CD8-positive, alpha-beta memory T cell (primary cell): ENCODE measurements at places on chromosomes 16 and 17.

- H3K4me1 ChIP-seq: peaks cover 100% of the 10 kb centered on the region
- H3K36me3 ChIP-seq: no peaks in the 10 kb centered on the region
- peak overlapping the region; percentile 39 for H3K4me3 ChIP-seq
- peak; percentile 91 for DNase-seq
Observed at GRCh38 chr17:40602445-40603443, 37.5 kb upstream of the CCR7 start.

DNA sequence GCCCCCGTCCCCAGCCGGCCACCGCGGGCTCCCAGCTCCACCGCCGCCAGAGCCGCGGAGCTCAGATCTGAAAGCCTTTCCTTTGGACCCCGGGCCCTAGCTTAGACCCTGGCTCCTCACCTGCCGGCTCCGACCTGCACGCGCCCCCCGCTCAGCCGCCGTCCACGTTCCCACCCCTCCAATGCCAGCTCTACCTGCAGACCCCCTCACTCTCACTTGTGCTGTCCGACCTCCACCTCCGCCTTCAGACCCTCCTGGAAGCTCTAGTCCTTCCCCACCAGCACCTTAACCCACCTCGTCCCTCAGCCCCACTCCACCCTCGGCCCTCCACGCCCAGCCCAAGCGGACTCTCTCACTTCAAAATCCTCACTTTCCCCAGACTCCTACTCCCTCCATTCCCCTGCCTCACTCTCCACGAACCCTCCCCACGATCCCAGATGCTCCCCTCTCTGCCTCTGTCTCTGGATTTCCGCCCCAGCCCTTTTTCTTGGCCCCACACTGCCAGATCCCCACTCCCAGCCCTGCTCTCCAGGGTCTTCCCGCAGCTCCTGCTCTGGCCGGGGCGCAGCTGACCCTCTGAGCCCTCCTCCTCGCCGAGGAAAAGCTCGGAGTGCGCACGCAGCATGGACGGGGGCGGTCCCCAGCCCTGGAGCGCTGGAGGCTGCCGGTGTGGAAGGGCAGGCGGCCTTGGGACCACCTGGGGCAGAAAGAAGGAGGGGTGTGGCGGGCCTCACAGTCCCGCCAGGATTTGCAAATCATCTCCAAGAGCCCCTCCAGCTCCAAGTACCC is at the start of gene TMEM114:
Gene TMEM114, minus strand, starts transcription at position 612 of the 789 bp plus-strand sequence. CDS start 673 bp downstream, outside the sequence.
- no peak within 1 kb of the TSS for H3K4me3 ChIP-seq
- no peak for DNase-seq
- peaks cover 14% of the 10 kb centered on the region for H3K27me3 ChIP-seq
- no peaks in the 10 kb centered on the region for H3K4me1 ChIP-seq
- H3K36me3 ChIP-seq: no peaks in the 10 kb centered on the region

GRCh38 chr17:80169784-80170500 is at the start of gene CARD14:
Gene CARD14 (plus strand): TSS chr17:80170030. CDS start chr17:80181439, 11,409 bp downstream.
- no peaks in the 10 kb centered on the region for H3K4me1 ChIP-seq
- H3K36me3 ChIP-seq: no peaks in the 10 kb centered on the region
- no peak for DNase-seq
- no peak within 1 kb of the TSS for H3K4me3 ChIP-seq
- no peak within 1 kb of the TSS for H3K27ac ChIP-seq

DNA sequence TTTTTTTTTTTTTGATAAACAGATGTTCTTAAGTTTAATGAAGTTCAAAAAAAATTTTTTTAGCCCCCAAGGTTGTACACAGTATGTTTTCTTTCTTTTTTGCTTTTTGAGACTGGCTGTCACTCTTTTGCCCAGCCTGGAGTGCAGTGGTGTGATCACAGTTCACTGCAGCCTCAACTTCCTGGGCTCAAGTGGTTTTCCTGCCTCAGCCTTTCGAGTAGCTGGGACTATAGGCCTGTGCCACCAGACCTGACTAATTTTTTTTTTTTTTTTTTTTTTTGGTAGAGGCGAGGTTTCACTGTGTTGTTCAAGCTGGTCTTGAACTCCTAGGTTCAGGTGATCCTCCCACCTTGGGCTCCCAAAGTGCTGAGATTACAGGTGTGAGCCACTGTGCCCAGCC is 12.8 kb downstream of the ITGAE start:
- no peak overlapping the region for H3K4me3 ChIP-seq
- H3K27ac ChIP-seq: no peak overlapping the region
- H3K27me3 ChIP-seq: no peaks in the 10 kb centered on the region
- no peak for DNase-seq
- H3K4me1 ChIP-seq: peaks cover 15% of the 10 kb centered on the region

GRCh38 chr17:49667854-49668253 is 10.0 kb downstream of the SPOP start:
- H3K4me1 ChIP-seq: peaks cover 20% of the 10 kb centered on the region
- no peak overlapping the region for H3K27ac ChIP-seq
- no peak for DNase-seq
- H3K36me3 ChIP-seq: no peaks in the 10 kb centered on the region
- H3K27me3 ChIP-seq: no peaks in the 10 kb centered on the region
- no peak overlapping the region for H3K4me3 ChIP-seq

GRCh38 chr17:35297666-35298065 is 54.8 kb downstream of the SLFN5 start:
- no peak overlapping the region for H3K27ac ChIP-seq
- no peaks in the 10 kb centered on the region for H3K27me3 ChIP-seq
- H3K36me3 ChIP-seq: no peaks in the 10 kb centered on the region
- H3K4me3 ChIP-seq: no peak overlapping the region
- H3K4me1 ChIP-seq: no peaks in the 10 kb centered on the region
- DNase-seq: no peak

DNA sequence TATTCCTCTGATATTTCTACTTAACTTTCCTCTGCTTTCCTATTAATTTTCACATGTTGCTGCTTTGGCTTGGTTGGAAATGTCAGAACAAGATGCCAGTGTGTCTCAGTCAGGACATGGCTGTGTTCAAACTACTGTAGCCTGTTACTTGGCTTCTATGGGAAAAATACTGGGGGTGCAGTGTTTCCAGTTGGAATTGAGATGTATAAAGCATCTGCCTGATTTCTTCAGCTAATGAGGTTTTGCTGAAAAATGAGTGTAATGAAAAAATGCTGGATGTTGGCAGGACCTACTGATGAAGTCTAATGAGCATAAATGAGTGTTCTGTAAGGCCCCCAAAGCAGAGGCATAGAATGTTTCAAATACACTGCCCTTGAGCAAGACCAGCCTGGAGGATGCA is 166.6 kb downstream of the PHKB start:
- no peaks in the 10 kb centered on the region for H3K4me1 ChIP-seq
- H3K27me3 ChIP-seq: no peaks in the 10 kb centered on the region
- no peak for DNase-seq
- no peak overlapping the region for H3K4me3 ChIP-seq

GRCh38 chr17:68868708-68869107 is 86.5 kb downstream of the ABCA8 start:
- H3K4me3 ChIP-seq: no peak overlapping the region
- no peaks in the 10 kb centered on the region for H3K4me1 ChIP-seq
- no peaks in the 10 kb centered on the region for H3K27me3 ChIP-seq

DNA sequence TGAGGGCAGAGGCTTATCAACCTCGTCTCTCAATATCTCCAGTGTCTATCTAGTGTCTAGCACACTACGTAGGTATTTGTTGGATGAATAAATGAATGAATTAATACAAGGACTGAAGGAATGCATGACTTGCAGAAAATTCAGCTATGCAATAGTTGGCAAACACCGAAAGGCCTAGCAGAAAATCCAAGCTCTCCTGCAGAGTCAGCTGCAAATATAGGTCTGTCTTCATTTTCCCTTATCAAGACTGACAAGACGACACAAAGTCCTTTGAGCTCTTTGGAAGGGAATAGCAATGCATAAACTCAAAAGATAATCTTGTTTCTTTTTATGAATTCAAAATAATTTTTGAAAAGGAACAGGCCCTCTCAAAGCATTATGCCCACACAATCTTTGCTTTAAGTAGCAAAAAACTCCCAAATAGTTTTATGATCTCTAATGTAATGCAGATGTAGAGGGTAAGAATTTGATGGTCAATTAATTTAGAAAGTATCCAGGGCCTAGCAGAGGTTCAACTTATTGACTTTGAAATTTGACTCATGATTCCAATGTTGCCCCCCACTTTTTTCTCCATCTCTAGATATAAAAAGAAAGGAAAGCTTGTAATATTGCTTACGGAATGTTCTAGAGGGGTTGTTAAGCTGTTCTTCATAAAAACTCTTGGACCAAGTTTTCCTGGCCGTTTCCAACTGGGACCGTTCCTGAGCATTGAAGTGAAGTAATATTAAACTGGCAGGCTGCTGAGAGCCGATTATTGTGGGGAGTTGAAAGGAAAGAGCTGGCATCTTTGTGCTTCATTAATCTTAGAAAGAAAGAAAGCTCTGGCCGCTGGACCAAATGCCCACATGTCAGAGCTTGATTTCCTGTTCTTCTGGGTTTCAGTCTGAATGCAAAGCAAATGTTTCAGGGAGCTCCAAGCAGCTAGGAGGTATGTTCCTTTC is 227.3 kb downstream of the HS3ST3A1 start:
- no peak for DNase-seq
- no peak overlapping the region for H3K4me3 ChIP-seq
- H3K27me3 ChIP-seq: no peaks in the 10 kb centered on the region
- H3K36me3 ChIP-seq: no peaks in the 10 kb centered on the region
- H3K27ac ChIP-seq: no peak overlapping the region

DNA sequence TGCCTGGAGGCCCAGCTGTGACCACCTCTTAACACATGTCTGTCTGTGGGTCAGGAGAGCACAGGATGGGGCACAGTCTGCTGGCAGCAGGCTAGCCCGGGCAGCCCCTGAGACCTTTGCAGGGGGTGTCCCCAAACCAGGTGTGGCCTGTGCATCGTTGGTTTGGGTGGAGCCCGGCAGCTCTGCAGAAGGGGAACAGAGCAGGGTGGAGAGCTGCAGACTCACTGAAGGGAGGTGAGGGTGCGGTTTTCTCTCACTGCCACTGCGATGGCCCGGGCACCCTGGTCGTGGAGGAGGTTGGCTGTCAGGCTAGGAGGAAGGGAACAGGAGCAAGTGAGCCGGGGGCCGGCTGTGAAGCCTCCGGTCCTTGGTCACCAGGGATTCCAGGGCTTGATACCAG is 28.8 kb downstream of the NLRC3 start:
- no peak overlapping the region for H3K27ac ChIP-seq
- H3K4me3 ChIP-seq: no peak overlapping the region
- H3K4me1 ChIP-seq: no peaks in the 10 kb centered on the region
- H3K36me3 ChIP-seq: peaks cover 58% of the 10 kb centered on the region
- no peak for DNase-seq

DNA sequence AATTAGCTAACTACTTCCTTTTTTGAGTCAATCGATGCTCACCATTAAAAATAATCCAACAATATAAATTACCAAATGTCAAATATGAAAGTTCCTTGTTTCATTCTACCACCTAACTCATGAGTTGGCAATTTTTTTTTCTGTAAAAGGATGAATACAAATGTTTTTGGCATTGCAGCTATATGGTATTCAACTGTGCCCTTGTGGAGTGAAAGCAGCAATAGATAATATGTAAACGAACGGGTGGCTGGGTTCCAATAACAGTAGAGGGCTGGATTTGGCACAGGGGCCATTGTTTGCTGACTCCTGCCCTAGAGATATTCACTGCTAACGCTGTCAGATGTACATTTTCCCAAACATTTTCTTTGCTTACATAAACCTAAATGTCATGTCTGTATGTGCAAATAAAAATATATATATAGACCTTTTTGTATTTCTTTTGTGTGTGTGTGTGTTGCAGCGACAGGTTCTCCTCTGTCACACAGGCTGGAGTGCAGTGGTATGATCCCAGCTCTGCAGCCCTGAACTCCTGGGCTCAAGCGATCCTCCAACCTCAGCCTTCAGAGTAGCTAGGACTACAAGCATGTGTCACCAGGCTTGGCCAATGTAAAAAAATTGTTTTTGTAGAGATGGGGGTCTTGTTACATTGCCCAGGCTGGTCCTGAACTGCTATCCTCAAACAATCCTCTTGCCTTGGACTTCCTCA is 73.9 kb downstream of the RPGRIP1L start:
- no peak overlapping the region for H3K4me3 ChIP-seq
- DNase-seq: no peak
- no peak overlapping the region for H3K27ac ChIP-seq
- H3K27me3 ChIP-seq: no peaks in the 10 kb centered on the region
- H3K4me1 ChIP-seq: no peaks in the 10 kb centered on the region

DNA sequence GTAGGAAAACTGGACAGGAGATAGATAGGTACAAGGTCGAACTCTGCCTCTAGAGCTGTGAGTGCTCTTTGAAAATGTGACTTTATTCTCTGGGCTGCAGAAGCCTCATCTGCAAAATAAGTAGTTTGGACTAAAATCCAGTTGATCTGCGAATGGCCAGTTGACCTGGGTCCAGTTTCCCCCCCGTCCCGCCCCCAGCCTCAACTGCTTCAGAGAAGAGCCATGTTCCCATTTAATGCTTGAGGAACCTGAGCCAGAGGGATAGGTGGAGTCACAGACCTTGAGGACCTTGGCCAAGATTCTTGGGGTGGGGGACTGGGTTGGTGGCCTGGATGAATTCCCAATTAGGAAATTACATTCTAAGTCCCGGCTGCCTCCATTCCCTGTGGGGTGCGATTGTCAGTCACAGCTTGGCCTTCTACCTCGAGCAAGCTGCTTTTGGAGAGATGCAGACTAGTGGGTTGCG is 14.1 kb downstream of the TBX2 start:
- peaks cover 19% of the 10 kb centered on the region for H3K27me3 ChIP-seq
- no peak for DNase-seq
- H3K4me3 ChIP-seq: no peak overlapping the region
- no peaks in the 10 kb centered on the region for H3K36me3 ChIP-seq
- H3K4me1 ChIP-seq: peaks cover 10% of the 10 kb centered on the region

DNA sequence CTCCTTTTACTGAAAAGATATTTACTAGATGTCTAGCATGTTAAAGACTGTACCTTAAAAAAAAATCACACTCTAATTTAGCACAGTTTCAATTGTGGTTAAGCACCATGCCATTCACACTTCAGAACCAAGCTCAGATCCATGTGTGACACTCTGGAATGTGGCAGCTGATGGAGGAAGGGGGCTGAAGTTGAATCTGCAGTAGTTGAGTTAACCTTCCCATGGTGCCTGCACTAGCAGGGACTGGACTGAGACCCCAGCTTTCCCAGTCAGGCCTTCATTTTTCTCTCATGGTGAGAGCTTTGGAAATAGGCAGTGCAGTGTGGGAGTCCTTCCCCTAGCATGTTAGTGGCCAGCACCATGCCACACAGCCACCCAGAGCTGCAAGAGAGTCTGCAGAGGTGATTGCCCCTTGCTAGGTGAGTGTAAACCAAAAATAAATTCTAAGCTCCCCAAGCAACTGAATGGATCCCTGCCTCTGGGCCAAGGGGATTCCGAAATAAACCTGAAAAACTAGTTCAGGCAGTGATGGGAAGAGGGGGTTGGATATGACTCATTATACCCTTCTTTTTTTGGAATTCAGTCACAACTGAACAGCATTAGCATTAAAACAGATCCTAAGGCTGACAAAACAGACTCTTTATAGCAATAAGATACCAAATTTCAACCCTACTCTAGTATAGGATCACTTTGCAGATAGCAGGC is 208.5 kb downstream of the WWOX start:
- H3K4me3 ChIP-seq: no peak overlapping the region
- DNase-seq: no peak
- H3K27ac ChIP-seq: no peak overlapping the region
- no peaks in the 10 kb centered on the region for H3K27me3 ChIP-seq
- H3K36me3 ChIP-seq: no peaks in the 10 kb centered on the region
